ENCODE measurements at places on chromosomes 4 and X.

DNA sequence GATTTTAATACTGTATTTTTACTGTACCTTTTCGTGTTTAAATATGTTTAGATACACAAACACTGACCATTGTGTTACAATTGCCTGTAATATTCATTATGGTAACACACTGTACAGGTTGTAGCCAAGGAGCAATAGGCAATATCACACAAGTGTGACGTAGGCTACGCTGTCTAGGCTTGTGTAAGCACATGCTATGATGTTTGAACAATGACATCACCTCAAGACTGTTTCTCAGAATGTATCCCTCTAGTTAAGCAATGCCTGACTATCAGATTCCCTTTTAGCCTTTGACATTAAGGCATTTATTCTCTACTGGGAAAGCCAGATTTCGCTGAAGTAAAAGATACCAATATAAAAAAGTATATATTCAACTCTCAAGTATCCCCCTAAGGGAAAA lies 66.2 kb downstream of the VCX3A start:
- no peak for DNase-seq

GRCh38 chr4:95544113-95545103 lies 4.4 kb downstream of the UNC5C start:
- DNase-seq: no peak

DNA sequence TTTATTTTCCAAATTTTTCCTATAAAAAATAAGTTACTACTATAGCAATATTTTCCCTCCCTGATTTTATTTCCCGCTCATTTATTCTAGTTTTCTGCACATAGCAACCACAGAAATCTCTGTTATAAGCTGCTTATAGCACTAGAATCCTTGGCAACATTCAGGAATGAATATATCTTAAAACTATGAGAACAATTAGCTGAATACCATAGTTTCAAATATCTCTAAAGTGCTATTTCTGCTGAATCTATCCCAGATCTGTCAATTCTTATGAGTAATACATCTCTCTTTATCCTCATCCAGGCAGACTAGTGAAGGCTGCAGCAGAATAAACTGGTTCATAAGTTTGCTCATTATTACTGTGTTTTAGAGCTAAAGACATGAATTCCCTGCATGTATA lies 622.9 kb upstream of the DIPK2B start:
- no peak for DNase-seq

GRCh38 chr4:122503214-122503613 lies 46.7 kb upstream of the IL2 start:
- DNase-seq: no peak

DNA sequence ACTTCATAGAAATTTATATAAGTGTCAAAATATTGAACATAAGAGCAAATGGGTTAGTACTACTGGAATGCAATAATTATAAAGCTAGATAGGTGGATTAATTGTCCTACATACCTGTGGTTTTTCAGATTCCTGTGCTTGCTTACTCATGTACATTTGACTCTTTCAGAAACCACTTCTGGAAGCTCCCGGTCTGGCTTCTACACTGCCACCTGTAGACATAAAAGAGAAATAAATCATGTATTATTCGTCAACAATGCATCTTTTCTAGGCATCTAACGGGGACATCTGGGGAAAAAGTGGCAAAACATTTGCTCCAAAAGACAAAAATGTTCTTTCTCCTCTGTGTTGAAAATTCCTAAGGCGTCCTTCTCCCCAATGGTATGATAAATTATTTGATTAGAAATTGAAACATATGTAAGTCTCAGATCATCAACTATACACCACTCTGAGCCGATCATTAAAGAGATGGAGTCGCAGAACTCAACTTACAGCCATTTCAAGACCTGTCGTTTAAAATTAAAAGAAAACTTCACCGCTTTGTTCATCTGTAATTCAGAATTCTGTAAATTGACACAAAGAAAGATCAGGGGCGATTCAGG lies 648.7 kb upstream of the DIPK2B start:
- no peak for DNase-seq

- no peak for DNase-seq
These were observed 124.4 kb upstream of the PCDH18 start for GRCh38 chr4:137656661-137657060.

DNA sequence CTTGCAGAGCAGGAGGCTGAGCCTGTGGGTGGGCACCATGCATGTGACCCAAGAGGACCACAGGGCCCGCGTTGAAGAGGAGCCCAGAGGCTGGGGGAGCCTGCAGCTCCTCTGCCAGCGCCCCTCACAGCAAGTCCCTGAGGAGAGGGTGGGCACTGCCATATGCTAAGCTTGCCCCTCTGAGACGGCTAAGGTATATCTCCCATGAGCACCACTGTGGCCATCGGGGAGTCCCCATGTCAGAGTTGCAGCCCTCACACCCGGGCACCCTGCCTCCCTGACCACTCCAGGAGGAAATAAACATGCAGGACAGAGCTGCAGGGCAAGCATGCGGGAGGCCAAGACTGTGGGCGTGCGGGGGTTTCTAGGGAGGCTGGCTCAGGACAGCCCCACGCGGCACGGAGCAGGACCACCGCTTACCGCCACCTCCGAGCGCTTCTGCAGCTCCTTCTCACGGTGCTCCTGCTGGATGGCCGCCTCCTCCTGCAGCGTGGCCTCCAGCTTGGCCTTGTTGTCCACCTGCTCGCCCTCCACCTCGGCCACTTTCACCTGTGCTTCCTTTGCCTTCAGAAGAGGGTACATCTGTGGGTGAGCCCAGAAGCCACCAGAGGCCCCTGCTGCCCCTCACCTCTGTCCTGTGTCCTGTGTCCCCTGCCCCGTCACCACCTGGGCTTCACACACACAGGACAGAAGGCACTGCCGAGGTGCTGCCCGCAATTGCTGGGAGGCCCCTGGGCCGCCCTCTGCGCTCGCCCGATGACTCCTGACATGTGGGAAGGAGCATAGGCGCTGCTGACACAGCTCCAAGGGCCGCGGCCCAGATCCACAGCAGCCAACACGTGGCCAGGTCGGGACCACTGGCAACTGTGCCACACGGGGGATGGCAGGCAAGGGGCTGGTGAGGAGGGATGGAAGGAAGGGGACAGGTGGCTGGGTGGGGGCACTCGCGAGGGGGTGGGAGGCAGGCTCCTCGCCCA lies 29.8 kb downstream of the FGFR3 start:
- no peak for DNase-seq

- DNase-seq: no peak
These were observed 52.8 kb downstream of the PPP1R2C start for GRCh38 chrX:42725196-42725595.

DNA sequence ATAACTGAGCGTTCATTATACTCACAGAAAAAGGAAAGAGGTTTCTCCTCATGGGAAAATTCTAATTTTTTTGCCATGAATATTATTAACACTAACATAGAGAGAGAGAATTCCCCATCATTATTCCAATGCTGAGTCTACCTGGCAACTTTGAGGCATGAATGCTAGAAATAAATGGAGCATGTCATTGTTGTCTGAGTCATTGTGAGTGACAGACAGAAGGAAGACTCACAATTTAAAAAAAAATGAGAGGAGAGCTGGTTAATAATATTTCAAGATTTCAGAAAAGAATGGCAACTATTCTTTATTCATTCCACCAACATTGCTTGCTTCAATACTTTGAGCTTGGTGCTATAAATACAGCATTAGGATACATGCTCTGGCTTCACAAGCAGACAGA lies 170.4 kb upstream of the HS3ST1 start:
- no peak for DNase-seq

DNA sequence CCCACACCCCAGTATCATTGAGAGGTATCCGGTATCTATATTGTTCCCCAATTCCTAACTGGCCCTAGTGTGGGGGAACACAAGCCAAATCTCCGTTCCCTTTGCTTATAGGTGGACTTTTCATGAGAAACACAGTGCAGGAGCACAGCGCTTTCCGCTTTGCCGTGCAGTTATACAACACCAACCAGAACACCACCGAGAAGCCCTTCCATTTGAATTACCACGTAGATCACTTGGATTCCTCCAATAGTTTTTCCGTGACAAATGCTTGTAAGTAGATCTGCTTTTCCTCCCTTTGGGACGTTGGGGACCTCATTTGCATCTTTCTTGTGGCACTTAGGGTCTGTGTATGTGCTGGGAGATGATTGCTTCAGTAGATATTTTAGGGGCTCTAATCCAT lies 1.6 kb downstream of the GRIA3 start:
- no peak for DNase-seq

Measured in stimulated activated CD4-positive, alpha-beta T cell treated with anti-CD3 and anti-CD28 coated beads, Interleukin-15, amount 100 ng/mL, for 1 hour (primary cell).